Thyroid gland (tissue), 4 donors: ENCODE measurements at places on chromosomes 12 and 14.
A peak's percentile ranks its signal among the peaks of the same experiment; 100 is the strongest.

DNA sequence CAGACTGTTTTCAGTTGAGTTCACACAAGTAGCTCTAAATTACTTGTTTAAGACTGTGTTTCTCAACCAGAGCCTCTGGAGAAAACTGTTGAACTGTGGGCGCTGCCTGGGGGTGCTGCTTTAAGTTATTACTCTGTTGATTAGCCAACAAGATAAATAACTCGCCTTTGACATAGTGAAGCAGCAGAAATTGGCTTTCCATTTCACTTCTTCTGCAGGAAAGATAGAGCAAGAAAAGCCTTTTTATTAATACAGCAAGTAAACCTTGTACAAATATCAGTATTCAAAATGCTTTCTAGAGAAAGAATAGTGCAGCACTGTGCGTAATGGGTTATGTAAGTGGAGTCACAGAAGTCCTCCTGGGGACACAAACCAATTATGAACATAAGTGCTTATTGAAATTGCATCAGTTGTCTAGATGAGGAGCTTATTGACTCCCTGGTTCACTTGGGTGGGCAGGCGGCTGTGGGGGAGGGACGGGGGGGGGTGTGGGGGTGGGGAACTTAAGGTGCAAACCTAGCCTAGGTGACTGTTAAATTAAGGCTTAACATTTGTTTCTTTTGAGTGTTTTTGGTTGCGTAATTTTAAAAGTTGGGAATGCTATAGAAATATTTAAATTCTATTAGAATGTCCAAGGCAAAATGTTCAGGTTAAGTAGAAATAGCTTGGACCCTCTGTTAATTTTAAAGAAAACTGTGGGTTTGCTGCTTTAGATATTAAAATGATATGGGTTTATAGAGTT lies 6.3 kb downstream of the FRS2 start:
- peak; percentile 16 for DNase-seq

DNA sequence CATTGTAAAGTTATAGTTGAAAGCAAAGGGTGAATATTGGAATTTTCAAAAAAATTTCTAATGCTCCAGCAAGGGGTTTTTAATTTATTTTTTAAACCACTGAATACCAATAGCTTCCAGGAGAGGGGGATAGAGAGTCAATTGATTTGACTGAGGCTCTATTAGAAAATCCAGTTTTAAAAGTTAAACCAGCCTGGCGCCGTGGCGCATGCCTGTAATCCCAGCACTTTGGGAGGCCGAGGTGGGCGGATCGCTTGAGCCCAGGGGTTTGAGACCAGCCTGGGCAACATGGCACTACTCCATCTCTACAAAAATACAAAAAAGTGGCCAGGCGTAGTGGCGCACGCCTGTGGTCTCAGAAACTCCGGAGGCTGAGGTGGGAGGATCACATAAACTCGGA lies 150.1 kb downstream of the SLC38A4 start:
- peak; percentile 13 for DNase-seq

DNA sequence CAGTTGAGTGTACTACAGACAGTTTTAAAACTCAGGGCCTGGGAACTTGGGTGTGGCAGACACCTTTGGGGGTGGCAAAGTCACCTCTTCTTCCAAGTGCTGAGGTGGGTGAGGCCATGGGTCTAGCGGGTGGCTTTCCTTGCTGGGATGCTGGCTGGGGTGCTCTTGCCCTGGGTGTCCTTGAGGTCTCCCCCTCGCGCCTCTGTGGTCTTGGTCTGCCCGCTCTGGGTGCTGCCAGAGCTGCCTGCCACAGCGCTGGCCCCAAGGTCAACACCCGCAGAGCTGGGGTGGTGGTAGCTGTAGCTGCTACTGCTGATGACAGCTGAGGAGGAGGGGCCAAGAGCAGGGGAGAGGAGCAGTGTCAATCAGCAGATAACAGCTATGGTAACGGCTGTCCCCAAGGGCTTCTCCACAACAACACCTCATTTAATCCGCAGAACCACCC lies 6.8 kb downstream of the KRT74 start:
- DNase-seq = no peak

- DNase-seq = no peak
These were observed 612 bp upstream of the ZDHHC22 start for GRCh38 chr14:77142005-77142800.

GRCh38 chr12:65522956-65523860 lies 244.7 kb downstream of the MSRB3 start:
- peak; percentile 47 for DNase-seq

DNA sequence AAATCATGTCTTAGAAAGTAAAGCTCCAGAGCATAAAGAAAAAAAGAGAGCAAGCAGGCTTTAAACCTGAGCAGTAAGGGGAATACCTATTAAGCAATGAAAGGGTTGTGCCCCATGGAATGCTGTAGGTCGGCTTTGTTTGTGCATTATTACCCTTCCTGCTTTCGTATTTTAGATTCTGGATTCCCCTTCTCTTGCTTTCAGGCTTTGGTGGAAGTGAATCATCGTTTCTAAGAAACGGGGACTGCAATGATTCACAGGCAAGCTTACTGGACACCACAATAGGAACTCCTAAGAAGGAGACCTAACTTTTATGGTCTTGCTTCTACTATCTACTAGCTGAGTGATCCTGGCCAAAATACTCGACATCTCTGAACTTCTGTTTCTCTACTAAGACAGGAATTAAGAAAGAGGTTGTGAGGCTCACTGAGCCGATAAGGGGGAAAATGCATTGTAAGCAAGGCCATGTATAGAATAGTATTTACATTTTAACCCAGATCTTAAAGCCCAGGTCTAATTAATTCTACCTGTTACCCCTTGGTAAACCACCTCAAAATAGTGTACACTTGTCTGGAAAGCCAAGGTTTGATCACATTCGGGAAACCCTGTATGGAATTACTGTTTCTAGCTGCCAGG lies 1.2 kb upstream of the BMAL2 start:
- DNase-seq = no peak

DNA sequence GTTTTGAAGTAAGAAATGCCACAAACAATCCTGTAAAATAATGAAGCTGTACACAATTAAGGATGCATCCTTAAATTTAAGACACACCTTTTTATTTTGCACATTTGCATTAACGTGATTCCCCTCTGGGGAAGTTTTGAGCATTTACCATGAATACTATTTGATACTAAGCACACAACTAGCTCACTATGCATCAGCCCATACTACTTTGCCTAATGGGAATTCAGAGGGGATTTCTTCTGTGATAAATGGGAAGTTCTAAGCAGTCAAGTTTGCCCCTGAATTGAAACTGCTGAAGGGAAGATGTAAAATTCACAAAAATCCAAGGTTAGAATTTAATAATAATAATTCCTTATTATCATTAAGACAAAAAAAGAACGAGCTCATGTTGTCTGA lies 27.4 kb downstream of the SINHCAF start:
- DNase-seq = no peak

DNA sequence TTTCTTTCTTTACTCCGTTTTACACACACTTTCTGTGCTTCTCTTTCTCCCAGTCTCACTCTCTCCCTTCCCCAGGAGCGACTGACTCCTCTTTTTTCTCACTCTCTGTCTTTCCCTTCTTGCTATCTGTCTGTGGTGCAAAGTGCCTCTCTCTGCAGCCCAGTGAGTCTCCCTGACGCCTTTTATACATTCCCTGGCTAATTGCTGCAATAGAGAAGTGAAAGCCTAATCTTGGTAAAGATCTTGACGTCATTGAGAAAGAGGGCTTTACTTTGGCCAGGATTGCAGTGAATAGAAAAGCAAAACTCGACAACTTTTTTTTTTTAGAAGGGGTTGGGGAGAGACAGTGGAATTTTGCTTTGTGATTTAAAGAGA lies 706 bp upstream of the DIO2 start:
- DNase-seq = peak; percentile 46

DNA sequence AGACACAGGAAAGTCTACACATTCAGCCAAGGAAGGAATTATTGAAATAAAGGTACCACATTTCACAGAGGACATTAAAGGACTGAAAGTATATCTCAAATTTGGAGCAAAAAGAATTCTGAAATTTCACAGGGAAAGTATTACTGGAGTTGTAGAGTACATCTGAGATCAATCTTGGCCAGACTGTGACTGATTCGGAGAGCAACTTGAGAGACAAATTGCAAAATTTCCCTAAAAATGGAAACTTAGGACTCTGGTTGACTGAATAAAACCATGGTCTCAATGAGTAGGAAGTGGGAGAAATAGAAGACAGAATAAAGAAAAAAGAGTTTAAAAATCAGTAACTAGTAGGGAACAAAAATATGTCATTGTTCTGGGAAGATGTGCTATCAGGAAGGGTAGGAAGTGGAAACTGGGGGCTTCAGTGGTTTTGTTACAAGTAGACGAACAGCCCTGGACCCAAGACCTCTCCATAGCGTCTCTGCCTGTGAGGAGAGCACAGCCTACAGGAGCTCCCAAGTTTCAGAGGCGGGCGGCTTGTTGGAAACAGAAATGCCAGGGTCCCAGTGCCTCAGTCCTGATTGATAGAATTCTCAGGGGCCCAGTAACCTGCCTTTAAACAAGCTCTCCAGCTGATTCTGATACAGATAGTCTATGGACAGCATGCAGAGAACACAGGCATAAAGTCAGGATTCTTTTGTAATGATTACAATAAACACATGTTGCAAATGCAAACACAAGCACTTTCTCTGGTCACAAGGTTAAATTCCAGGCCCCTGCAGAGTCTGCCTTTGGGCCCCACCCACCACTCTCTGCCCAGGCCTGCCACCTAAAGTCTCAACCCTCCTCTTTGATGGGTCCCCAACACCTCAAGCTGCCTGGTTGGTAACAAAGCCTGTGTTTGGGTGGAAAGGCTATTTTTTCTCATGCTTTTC lies 63.1 kb downstream of the BBS10 start:
- no peak for DNase-seq

- no peak for DNase-seq
These were observed 1.2 kb downstream of the ALDH1L2 start for GRCh38 chr12:105083031-105083430.

DNA sequence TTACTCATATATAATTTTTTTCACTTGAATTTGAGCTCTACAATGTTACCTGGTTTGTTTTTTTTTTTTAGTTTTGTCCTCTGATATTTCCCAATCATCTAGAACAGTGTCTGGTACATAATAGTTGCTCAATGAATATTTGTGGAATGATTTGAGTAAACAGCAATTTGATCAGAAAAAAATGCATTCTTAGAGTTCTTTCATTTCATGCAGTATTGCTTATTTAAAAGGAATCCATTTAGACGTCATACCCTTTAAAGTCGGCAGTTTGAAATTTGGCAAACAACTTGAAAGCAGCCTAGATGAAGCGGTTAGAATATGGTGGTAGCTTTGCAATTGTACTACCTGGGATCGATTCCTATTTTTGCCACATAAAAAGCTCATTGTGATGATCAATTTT lies 140.0 kb downstream of the PDE3A start:
- DNase-seq = no peak

- no peak for DNase-seq
These were observed 57.2 kb downstream of the MVK start for GRCh38 chr12:109630815-109631214.

GRCh38 chr12:1640328-1641234 lies 11.6 kb downstream of the WNT5B start:
- DNase-seq = no peak

- no peak for DNase-seq
These were observed 16.9 kb downstream of the BEST3 start for GRCh38 chr12:69682110-69682755.

DNA sequence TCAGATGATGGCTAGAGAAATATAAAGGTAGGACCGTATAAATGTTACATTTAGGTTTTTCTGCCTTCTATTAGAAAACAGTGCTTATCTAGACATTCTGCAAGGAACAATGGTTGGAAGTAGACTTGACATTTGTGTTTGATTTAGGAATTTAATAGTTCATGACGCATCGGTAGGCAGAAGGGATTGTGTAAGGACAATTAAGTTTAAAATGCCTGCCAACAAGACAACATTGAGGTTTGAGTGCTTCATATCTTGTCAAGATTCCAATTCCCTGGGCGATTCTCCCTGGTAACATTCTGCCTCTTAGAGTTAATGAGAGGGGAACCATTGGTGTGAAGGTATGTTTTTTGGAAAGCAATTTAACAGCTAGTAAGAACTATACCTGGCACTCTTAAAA lies 186.8 kb upstream of the RBM19 start:
- no peak for DNase-seq

DNA sequence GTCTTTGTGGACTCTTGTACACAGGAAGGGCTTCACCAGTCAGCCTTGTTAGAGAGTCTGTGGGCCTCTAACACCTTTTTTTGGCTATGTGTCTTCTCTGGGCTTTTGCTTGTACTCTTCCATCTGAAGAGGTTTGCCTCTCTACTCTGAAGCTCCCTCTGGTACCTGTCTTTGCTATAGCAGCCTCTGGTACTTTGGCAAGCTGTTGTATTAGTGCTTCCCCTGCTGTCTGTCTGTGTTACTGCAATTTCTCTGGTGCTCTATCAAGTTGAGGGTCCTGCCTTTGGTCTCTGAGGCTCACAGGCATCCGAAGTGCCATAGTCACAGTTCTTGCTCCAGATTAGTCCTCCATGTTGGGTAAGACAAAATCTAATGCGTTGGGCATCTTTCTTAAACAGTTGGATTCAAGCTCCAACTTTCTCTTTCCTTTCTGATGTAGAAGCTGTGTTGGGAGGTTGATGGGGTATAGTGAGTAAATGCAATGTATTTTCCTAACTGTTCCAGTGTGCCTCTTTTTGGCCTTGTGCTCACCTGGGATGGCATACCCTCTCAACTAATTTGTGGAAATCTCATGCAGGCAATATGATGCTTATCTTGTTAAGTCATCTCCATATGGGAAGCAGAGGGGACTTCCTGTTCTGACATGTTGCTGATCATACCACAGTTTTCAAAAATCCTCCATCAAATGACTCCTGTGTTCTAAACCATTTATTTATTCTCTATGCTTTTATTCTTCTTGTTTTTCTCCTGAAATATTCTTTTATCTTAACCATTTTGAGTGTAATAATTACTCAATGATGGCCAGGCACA lies 88.8 kb downstream of the ATF7IP start:
- no peak for DNase-seq

- DNase-seq = no peak
These were observed 298.6 kb upstream of the TMTC1 start for GRCh38 chr12:30082381-30082780.

GRCh38 chr14:65620195-65620594 lies 207.7 kb downstream of the FUT8 start:
- no peak for DNase-seq

- DNase-seq = no peak
These were observed 9.3 kb downstream of the SLC48A1 start for GRCh38 chr12:47782372-47782770.

DNA sequence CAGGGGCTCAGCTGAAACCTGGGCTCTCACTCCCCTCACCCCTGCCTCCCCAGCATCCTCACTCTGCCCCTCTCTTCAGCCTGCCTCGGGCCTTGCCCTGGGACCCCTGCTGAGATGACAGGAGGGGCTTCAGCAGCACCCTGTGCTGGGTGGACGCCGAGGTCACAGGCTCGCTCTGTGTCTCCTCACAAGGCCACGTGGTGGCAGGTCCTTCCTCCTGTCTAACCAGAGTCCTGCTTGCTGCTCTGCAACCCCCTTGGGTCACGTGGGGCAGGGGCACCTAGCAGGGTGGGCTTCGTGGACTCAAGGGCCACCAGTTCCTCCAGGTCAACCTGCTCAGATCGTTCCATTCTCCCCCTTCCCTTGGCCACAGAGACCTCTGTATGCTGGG lies 90.4 kb downstream of the TMEM121 start:
- DNase-seq = no peak
